ENCODE measurements at places on chromosomes 13 and 19.

DNA sequence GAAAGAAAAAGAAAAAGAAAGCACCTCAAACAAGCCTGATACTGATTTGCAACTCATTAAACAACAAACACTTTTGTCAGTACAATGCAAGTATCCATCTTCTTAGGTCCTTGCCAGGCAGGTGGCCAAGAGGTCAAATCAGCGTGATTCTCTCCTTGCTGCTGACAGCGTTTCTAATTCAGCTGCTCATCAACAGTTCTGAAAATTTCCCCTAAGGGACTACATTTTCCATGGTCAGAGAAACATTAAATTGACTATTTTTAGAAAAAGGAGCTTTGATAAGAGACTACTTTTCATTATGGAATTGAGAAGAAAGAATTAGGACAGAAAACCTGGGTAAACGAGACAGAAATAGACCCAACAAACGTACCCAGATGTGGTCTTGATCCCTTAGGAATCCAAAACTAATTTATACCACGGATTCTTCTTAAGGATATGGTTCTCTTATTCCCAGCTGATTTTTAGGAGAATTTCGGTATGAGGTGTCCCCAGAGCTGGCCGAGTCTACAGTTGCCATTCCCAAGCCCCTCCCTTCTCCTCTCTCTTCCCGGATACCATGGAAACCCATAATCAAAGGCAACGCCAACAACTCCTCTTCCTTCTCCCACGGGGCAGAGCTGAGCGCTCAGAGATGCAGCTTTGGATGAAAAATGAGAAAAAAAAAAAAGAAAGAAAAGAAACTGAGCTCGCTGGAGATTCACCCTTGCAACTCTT is 29.5 kb upstream of the CEBPG start:
- DNase-seq, result no peak

DNA sequence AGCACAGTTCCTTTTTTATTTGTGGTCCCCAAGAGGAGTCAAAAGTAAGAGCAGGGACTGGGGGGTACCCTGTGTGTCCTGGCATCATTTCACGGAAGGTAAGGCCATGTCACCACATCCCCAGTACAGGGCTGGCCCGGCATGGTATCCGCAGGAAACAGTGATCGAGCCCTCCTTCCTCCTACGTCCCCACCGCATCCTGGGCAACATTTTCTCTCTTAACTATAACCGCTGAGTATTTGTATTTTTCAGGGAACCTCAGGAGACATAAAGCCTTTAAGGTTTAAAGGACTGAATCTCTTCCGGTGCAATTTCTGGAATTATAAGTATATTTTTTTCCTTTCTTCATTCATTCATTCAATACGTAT is 13.6 kb upstream of the LATS2 start:
- DNase-seq, result peak; percentile 65

- DNase-seq, result no peak
Measured at GRCh38 chr19:32450217-32450616, 44.6 kb downstream of the DPY19L3 start.

GRCh38 chr13:20514866-20515265 is 10.8 kb downstream of the CRYL1 start:
- DNase-seq, result no peak

DNA sequence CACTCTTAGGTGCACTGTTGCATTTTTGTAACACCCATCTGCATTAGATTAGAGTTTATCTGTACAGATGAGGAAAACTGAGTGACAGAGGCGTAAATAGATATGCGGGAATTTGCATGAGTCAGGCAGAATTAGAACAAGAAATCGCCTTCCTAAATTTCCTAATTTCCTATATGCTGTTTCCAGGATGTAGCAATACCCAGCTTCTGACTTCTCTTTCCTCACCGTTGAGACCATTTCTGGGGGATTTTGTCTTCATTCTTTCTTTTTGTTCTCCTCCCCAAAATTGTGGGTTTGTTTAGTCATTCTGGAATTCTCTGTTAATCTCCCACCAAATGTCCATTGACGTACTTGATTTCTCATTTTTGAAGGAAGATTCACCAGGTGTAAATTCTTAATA is 10.6 kb upstream of the ZNF792 start:
- no peak for DNase-seq

DNA sequence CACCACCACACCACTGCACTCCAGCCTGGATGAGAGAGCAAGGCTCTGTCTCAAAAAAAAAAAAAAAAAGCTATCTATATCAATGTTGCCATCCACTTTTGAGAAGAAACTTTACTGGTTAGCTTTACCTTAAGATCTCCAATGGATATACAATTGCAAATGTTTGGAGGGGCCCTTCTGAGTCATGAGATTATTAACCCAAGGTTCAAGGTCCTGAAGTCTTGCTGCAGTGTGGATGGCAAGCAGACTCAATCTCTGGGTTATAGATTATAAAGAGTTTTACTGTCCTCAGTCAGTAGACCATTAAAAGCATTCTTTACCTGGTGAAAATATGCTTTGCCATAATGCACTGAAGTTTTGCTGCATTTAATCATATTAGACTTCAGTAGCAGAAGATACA is 3.7 kb upstream of the ZNF431 start:
- no peak for DNase-seq

GRCh38 chr13:37382146-37382545 is 216.4 kb downstream of the POSTN start:
- DNase-seq, result no peak

DNA sequence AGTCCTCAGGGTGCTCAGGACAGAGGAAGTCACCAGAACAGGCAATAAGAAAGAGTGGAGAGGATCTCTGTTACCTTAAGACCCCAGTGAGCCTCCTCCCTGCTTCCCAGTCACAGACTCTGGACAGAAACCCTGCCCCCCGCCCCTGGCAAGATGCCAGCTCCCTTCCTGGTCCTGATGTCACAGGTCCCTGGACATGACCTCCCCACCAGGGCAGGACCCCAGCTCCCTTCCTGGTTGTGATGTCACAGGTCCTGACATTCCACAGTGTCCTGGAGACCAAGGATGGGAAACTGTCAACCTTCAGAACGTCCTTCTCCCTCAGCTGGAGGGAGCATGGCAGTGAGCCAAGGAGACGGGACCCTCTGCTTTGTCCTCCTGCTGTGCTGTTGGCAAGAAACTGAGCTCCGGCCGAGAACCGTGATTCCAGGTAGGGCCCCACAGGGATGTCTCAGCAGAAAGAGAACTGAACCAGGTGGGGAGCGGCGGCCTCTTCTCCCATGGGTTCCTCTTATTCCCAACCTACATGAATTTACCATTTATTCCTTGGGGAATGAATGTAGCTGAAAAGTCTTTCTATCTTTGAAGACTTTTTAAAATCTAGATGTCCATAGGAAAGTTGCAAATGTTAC is at the start of gene SPACA7:
Gene SPACA7 (plus strand): TSS at position 306 of the 632 bp plus-strand sequence. CDS start 31 bp downstream, at position 337.
- no peak for DNase-seq

GRCh38 chr19:10113592-10113963 is 2.1 kb downstream of the P2RY11 start:
- peak; percentile 83 for DNase-seq

Measured in activated CD8-positive, alpha-beta memory T cell treated with anti-CD3 and anti-CD28 coated beads for 24 hours (primary cell).